ENCODE measurements at places on chromosomes 3 and 15.

GRCh38 chr3:52428151-52429005 is 16.5 kb downstream of the SEMA3G start:
- DNase-seq = peak; percentile 67

DNA sequence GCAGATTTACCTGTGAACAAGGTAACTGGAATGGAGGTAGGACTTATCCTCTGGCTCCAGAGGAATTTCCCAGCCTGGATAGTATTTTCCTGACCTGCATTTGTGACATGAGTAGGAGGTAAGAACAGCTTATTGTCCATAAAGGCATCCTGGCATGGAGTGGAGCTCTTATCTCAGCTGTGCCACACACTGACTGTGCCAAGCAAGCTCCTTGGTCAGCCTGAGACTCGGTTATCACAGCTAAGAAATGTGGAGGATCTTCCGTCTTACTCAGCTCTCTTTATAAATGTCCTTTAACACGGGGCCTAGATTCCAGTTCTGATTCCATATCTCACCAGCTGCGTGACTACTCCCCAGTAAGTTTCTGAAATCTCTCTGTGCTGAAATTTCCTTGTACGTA is 38.9 kb downstream of the SLCO3A1 start:
- no peak for DNase-seq

- DNase-seq = no peak
Measured at GRCh38 chr3:14988988-14989394, 41.6 kb downstream of the NR2C2 start.

- DNase-seq = no peak
Measured at GRCh38 chr3:156497326-156497725, 57.6 kb downstream of the SSR3 start.

DNA sequence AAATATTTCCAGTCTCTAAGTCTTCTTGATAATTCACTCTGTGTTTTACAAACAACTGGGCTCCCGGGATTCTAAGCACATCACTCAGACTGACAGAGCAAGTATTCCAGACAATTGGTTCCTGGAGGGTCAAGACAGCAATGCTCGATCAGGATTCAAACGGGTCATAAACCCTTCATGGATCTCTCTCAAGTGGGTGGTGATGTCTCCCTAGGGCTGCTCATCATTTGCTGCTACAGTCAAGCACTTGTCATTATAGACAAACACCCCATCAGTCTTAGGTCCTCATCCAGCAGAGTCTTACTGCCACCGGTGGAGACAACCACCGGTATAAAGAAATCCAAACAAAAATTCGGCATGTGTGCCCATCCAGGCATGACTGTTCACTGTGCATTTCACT is 921.1 kb downstream of the FHIT start:
- no peak for DNase-seq

GRCh38 chr3:129567176-129567705 is 24.3 kb downstream of the H1-8 start:
- no peak for DNase-seq

DNA sequence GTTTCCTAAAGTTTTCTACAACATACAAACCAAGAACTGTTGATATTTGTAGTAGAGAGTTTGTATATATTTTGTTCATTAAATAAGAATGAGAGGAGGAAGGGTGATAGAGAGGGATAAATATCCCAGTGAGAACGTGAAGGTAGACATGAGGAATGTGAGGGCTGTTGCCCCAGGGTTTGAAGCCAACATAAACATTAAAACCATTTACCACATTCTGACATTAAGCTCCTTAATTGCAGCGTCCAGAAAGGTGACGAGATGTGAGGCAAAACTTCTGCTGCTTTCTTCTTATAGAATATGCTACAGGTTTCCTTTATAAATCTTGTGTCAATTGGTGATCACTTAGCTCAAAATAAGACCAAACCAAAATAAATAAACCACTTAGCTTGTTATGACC is 267.8 kb upstream of the CNTN4 start:
- no peak for DNase-seq

- no peak for DNase-seq
Measured at GRCh38 chr15:72732516-72732915, 46.5 kb downstream of the BBS4 start.

DNA sequence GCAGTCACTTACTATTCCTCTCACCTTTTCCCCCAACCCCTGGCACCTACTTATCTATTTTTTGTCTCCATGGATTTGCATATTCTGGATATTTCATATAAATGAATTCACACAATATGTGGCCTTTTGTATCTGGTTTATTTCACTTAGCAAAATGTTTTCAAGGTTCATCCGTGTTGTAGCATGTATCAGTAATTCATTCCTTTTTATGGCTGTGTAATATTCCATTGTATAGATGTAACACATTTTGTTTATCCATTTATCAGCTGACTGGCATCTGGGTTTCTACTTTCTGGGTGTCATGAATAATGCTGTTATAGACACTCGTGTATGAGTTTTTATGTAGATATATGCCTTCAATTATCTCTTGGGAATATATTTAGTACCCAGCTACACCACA is 5.8 kb downstream of the MNS1 start:
- DNase-seq = no peak

DNA sequence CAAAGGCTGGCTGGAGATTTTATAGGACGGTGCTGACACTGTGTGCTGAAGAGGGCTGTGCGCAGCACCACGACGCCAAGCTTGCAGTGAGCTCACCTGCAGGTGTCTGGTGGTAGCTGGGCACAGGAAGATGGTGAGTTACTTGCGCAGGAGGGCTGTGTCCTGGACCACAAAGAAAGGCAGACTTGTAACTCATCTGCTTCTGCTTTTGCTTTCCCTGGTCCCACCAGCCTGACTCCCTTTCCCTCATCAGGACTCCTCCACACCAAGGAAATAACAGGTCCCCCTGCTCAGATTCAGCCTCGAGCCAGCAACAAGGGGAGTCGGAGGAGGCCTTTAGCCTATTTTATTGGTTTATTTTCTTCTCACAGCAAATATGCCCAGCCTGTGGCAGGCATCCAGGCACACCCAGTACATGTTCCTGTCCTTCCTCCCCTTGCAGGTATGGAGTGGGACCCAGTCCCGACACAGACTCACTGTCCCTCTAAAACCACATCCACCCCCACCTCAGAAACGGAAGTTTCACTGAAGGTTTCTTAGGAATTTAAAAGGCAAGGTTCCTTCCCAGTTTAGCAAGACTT is 35.6 kb upstream of the FLNB start:
- no peak for DNase-seq

DNA sequence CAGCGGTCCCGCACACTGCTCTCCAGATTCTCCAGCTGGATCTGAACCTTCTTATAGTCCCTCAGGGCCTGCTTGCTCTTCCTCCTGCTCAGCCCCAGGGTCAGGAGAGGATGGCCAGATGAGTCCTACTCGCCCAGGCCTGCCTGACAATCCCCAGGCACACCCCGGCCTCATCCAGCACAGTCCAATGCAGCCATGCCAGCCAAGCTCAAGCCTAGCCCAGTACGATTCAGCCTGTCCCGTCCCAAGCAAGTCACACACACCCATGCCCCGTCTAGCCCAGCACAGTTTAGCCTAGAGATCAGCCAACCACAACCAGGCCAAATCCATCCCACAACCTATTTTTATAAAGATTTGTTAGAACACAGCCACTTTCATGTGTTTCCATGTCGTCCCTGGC is 16.8 kb downstream of the PLXNB1 start:
- no peak for DNase-seq

GRCh38 chr3:142586803-142587406 is 8.4 kb upstream of the ATR start:
- peak; percentile 35 for DNase-seq

DNA sequence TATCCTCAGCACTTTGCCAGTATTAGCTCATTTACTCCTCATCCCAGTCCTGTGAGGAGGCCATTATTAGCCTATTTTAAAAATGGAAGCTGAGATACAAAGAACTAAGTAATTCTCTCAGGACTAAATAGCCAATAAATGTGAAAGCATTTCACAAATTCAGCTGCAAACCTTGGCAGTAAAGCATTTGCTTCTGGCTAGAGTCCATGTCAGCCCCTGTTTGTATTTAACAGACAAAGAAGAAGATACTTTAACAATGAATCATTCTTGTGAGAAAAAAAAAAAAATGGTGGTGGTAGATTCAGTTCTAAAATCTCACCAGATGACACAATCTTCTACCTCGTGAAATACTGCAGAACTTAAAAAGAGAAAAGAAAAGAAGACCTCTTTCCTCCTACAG is 85.0 kb upstream of the CNTN6 start:
- DNase-seq = no peak

DNA sequence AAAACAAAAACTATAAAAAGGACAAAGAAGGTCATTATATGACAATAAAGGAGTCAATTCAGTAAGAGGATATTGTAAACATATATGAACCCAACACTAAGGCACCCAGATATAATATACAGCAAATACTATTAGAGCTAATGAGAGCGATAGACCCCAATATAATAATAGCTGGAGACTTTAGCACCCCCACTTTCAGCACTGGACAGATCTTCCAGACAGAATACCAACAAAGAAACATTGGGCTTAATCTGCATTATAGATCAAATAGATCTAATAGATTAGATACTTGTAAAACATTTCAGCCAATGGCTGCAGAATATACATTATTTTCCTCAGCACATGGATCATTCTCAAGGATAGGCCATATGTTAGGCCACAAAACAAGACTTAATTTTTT is 53.4 kb downstream of the NUDT16 start:
- DNase-seq = no peak

DNA sequence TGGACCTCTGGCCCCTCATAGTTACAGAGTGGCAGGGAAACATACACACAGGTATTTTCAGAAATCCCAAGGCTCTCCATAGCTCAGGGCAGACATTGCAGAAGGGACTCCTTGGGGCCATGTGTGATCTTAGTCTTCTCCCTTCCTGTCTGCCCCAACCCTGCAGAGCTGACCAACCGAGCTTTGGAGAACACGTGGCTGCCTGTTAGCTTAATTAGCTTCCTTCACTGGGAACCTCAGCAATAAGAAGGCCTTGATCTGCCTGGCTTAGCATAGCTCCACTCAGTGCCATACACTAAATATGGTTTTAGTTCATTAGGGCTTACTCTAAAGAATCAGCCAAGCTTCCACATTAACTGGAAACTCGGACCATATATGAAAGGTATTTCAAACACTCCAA is 12.3 kb downstream of the LYZL4 start:
- DNase-seq = no peak

GRCh38 chr3:107216711-107217110 is 160.5 kb upstream of the CCDC54 start:
- DNase-seq = no peak

DNA sequence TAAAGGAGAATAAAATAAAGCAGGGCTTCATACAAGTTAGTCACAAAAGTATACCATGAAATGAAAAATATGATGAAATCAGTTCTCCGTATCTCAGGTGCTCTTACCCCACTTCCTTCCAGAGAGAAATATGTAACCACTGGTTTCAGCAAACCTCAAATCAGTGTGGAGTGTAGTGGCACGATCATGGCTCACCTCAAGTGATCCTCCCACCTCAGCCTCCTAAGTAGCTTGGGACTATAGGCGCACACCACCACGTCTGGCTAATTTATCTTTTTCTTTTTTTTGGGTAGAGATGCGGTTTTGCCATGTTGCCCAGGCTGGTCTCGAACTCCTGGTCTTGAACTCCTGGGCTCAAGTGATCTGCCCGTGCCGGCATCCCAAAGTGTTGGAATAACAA is 24.2 kb downstream of the DENND4A start:
- DNase-seq = no peak
